Fibroblast of the aortic adventitia (primary cell): ENCODE measurements at places on chromosomes 6 and 20. TPM values are rescaled to one million over a fixed set of nuclear protein-coding genes. Genes with fewer than 3 reads are reported as not detected.
A peak's percentile ranks its signal among the peaks of the same experiment; 100 is the strongest.

- no peak for DNase-seq
Measured at GRCh38 chr6:105869835-105870440, 216.2 kb upstream of the PRDM1 start.

DNA sequence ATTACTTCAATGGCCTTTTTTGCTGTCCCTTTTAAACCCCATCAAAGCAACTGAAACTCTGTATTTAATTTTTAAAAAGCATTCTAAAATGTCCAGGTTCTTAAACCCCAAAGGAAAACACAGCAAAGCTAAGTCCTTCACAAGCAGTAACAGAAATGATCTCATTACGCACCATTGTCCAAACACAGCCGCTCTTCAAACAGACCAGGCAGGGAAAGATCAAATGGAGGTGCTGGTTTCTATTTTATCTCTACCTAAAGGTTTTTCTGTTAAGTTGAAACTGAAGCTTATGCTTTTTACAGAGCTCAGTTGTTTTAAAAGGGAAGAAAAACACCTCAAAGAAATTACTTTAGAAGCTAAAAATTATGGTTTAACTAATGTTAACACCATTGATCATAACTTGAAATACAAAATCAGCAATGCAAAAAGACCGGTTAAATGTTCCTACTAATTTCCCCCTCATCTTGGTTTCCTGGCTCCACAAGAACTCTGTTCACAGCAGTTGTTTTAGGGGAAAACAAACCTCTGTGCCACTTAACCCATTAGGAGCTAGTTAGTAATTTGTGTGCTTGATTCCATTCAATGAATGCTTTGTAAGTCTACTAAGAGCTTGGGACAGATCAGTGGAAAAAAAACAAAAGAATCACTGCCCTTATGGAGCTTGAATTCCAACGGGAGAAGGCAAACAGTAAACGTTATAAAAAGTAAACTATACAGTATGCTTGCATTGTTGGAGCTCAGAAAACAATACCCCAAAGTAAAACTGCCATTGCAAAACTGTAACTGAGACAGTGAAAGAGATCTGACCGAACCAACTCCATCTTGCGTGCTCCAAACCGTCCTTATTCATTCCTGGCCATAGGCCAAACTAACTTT lies 87.4 kb downstream of the CD24 start:
- DNase-seq: no peak

- peak; percentile 27 for DNase-seq
Measured at GRCh38 chr6:150713931-150714330, 114.2 kb downstream of the PLEKHG1 start.

- DNase-seq: peak; percentile 55
Measured at GRCh38 chr6:44851176-44851575, 463.7 kb downstream of the CDC5L start.

DNA sequence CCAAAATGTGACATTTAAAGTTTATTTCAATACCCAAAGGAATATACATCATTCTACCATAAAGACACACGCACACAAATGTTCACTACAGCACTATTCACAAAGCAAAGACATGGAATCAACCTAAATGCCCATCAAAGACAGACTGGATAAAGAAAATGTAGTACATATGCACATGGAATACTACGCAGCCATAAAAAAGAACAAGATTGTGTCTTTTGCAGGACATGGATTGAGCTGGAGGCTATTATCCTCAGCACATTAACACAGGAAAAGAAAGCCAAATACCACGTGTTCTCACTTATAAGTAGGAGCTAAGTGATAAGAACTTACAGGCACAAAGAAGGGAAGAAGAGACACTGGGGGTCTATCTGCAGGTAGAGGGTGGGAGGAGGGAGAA lies 22.4 kb downstream of the ATP9A start:
- DNase-seq: no peak

DNA sequence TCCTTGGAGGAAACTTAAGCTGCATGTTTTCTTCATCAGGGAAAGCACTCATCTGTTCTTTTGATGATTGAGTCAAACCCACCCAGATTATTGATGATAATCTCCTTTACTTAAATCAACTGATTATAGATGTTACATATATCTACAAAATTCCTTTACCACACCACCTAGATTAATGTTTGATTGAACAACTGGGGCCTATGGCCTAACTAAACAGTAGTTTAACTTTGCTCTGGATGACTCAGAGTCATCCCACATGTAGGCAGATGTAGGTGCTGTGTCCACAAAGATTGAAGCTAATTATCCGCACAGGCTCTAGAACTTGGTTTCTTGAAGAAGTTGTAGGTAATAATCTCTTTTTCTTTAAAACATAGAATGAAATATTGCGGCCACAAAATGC lies 42.2 kb downstream of the PKIB start:
- peak; percentile 23 for DNase-seq

- peak; percentile 83 for DNase-seq
Measured at GRCh38 chr6:90362318-90362717, 65.7 kb upstream of the BACH2 start.

GRCh38 chr6:45476341-45476740 lies 98.6 kb upstream of the SUPT3H start:
- DNase-seq: no peak

- no peak for DNase-seq
Measured at GRCh38 chr6:43738877-43739641, 31.0 kb upstream of the VEGFA start.

DNA sequence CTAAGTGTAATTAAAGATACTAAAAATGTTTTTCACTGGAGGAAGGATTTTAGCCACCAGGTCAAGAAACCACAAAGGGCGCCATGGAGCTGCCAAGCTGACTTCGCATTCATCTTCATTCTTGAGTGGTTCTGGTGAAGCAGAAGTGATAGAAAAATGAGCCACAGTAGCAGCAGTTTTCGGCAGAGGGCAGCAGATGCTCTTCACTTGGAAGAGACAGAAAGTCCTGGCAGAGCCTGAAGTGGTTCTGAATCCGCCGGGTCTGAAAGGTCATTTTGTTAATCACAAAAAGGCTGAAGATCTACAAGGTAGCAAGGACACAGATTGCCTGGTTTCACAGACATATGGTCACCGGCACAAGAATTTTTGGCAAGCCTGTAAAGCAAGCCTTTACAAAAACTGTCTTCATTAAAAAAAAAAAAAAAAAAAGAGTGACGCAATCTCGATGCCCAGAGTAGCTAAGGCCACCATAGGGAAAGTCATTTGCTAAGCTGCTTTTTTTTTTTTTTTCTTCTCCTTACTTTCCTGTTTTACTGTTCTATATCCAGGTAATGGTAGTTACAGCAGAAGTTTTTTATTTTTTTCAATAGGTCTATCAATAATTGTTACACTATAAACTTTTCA lies 345.1 kb upstream of the AGPAT4 start:
- peak; percentile 19 for DNase-seq

GRCh38 chr6:122422614-122423267 lies 23.3 kb downstream of the HSF2 start:
- no peak for DNase-seq

DNA sequence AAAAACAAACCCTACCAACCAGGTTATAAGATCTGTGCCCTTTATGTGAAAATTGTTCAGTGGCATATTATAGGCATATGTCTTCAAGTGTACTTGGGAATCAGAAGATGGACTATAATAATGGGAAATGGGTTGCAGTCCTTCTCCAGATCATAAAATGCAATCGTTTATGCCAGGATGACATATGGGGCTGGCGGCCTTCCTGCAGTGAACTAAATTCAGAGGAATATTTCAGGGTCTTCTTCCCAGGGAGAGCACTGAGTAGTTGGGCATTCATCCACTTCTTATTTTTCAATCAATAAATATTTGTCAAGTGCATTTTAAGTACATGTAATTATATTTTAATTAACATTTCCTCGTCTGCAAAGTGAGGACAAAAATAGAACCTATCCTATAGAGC lies 176.2 kb upstream of the CNR1 start:
- DNase-seq: no peak

- no peak for DNase-seq
Measured at GRCh38 chr6:14719270-14719669, 526.6 kb upstream of the JARID2 start.

GRCh38 chr6:81892891-81893290 lies 140.4 kb upstream of the TENT5A start:
- DNase-seq: no peak

- DNase-seq: no peak
Measured at GRCh38 chr6:31468311-31468710, 29.6 kb upstream of the MICB start.

GFRA4 gene
- not detected in 2 replicates for total RNA-seq

RBL1 gene
- 15.9 and 31.9 TPM in 2 replicates for total RNA-seq

DDO gene
- total RNA-seq: 1.3 and 2.3 TPM in 2 replicates

COL21A1 gene
- total RNA-seq: 29.0 and 29.5 TPM in 2 replicates

GSTA2 gene
- total RNA-seq: not detected in 2 replicates

TRIM10 gene
- total RNA-seq: not detected in 2 replicates
